ENCODE measurements at places on chromosomes 7 and 10.

DNA sequence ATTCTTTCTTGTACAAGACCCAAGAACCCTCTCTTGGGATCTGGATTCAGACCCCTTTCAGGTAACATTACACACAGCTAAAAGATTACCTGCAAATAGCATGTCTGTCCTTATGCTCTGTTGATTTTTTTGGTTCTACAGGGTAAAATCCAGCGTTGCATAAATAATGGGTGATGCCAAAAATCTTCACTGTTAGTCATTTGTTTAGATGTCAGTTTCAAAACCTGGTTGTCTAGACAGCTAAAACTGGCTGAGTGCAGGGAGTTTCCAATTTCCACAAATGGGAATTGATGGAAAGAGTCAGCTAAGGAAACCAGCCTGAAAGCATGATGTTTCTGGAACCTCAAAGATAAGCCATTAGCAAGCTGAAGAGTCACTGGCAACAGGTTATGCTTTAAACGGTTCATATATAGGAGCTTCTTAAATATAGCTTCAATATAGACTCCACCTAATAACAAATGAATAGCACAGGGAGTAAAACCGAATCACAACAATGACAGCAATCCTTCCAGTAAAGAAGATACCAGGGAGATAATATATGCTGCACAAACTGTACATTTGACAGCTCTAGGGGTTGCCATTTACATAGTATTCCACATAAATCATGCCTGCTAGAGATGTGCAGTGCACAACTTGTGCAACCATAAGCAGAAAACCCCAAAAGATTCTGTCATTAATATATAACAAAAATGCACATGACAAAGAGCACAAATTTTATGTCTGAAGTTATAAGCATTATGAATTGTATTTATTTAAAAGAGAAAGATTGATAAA lies 20.4 kb downstream of the CCDC71L start:
- DNase-seq, result no peak

GRCh38 chr10:628386-629045 lies 61.0 kb downstream of the DIP2C start:
- DNase-seq, result no peak

DNA sequence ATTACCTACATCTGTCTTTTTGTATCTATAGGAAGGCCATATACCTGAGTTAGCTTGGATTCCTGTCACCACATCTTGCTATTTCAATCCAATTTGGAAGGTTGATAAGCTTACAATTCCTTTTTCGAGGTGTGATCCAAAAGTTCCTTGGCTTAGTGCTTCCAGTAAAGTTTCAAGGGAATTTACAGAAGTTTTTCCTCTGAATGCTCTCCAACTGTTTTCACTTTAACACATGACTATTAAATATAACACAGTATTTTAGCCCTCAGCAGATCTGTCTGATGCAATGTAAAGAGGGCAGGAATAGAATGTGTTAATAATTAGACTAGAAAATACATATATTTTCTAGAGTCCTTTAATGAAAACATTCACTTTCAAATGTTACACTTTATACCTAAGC lies 171.4 kb downstream of the DKK1 start:
- DNase-seq, result no peak

DNA sequence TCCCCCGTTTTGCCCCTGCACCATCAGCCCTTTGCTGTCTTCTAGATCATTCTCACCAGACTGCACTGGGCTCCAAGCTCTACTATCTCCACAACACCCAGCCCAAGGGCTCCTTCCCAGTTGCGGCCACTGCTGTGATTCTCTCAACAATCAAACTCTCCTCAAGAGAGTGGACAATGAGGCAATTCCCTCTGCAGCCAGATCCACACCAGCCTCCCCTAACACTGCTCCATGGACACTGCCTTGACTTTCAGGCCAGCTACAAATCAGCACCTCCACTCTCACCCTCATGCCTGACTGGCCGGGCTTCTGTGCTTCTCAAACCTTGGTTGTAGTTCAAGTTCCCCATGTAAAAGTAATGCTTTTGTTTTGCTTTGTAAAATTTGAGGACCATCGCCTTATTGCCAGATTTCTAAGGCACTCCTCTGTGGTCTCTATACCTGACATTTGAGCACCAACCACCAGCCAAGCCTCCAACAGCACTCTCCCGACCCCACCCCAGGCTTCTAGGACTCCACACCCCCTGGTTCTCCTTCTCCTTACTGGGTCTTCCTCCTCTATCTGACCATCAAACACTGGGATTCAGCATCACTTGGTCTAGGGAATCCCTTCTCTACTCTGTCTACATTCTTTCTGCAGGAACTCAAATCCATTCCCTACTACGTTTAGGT lies 45.4 kb downstream of the PPIF start:
- no peak for DNase-seq

- no peak for DNase-seq
These were observed 328.4 kb upstream of the AOAH start for GRCh38 chr7:37052705-37053104.

DNA sequence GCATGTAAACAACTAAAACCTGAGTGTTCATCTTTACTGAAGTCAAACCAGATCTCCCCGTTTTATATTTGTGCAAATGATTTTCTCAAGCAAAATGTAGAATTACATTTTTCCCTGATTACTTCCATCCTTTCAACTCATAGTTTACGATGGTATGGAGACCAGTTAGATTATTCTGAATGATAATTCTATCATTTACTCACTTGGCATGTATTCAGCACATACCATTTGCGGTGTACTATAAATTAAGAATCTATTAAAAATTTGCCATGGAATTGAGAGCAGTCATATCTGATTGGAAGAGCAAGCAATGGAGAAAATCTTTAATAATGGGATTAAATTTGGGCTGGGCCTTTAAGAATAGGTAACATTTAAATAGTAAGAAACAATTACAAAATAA lies 22.4 kb downstream of the DNAJC1 start:
- no peak for DNase-seq

GRCh38 chr7:24440892-24441291 lies 132.4 kb upstream of the PALS2 start:
- no peak for DNase-seq

- no peak for DNase-seq
These were observed 20.3 kb upstream of the TIAL1 start for GRCh38 chr10:119616882-119617570.

DNA sequence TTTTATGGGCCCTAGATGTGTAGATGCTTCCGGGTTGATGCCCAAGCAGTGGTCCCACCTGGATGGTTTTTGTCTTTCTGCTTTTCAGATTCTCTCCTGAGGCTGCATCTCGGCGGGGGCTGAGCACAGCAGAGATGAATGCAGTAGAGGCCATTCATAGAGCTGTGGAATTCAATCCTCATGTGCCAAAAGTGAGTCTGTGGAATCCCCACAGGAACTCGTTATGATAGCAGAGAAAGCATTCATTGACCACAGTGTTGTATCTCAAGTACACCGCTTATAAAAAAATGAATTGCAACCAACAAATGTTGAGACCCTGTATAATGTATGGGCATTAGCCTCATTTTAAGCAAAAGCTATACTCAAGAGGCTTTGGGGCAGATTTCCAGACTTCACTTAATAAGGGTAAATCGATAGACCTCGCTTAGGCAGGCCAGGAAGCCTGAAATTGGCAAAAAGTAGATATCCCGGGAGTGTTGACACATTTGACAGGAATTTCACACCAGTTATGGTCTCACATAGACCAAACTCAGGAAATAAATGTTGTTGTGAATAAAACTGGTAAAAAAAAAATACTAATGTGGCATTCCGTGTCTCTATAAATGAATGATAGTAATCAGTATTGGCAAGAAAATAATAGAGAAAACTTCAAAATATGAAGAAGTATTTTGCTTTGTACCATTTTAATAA lies 132.0 kb downstream of the WNT2 start:
- no peak for DNase-seq

DNA sequence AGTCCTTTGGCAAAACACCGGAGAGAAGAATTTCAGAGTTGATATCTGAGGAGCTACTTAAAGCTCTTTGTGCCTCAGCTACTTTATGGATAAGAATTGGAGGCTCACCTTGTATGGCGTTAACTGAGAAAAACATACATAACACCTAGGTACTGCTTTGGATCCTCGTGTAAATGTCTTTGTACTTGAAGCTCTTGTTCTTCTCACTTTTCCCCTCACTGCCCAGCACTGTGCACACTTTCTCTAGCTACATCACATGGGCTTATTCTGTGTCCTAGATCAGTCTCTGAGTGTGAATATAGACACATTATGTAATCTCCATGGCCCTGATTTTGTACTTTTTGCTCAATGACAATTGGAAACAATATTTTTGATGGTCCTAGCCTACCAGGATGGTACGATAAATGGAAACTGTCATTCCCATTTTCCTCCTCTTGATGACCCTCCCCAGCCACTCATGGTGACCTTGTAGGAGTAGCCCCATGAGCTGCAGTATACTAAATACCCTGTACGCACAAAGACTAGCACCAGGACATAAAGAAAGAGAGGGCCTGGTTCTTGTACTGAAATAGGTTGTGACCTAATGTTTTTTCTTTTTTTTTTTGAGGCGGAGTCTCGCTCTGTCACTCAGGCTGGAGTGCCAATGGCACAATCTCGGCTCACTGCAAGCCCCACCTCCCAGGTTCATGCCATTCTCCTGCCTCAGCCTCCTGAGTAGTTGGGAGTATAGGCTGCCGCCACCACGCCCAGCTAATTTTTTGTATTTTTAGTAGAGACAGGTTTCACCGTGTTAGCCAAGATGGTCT lies 22.1 kb downstream of the STAMBPL1 start:
- no peak for DNase-seq

GRCh38 chr7:43119371-43120075 lies 7.1 kb downstream of the HECW1 start:
- no peak for DNase-seq

- DNase-seq, result no peak
These were observed 384.7 kb upstream of the NRP1 start for GRCh38 chr10:33719005-33719703.

GRCh38 chr7:26533217-26533616 lies 241.6 kb downstream of the SNX10 start:
- no peak for DNase-seq

GRCh38 chr7:25967278-25968204 lies 184.5 kb upstream of the NFE2L3 start:
- DNase-seq, result no peak

- no peak for DNase-seq
These were observed 41.2 kb upstream of the PHYHIPL start for GRCh38 chr10:59135275-59135674.

DNA sequence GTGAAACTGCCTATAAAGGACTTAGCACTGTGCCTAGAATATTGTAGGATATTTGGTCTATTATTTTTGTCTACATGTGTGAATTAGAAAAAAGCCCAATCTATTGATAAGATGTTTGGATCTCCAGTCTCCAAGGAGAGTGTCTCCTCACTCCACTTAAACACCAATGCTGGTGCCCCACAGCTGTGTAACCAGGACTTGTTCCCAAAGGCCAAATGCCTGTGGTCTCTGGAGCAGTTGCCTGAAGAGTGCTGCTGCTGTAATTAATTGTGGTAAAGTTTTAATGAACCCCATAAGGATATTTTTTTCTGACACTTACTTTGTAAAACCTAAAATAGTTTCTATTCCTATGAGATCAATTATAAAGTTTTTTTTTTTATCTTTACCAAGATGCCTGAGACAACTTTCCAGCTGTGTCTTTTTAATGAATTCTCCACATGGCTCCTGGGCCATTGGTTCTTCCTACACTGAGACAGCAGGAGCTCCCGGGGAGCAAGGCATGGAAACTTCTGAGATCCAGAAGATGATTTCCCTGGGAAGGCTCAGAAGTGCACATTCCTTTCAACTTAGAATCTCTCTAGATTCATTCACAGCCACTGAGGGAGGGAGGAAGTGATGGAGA lies 11.2 kb upstream of the OR2A5 start:
- no peak for DNase-seq

GRCh38 chr10:51257511-51258248 lies 183.4 kb downstream of the PRKG1 start:
- no peak for DNase-seq

GRCh38 chr7:120700796-120701195 lies 157.1 kb downstream of the TSPAN12 start:
- no peak for DNase-seq

DNA sequence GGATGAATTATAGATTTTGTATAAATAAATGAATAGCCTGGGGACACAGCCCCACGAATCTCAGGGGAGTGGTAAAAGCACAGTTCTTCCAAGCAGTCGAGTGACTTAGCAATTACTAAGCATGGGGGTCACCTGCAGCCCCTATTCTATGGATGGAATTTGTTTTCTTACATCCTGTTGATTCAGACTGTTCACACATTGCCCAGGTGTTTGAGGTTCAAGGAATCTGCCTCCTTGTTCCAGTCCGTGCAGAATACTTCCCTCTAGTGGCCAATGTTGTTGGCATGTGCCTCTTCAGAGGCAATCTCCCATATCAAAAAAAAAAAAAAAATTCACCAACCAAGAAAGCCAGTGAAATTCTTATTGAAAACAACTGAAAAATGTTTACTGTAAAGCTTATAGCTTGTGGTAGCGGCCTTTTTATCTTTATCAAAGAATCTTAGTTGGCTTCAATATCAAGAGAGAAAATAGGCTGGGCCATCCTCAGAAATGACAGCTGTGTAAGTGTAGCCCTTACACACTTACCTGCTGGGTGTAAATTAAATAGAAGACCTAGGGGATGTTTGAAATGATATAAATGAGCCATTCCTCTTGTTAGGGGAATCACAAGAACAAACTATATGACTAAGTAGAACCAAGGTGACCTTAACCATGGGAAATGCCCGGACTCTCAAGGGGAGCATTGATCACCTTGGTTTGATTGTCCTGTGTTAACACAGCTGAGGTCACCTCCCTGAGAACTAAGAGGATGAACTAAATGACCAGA lies 7.8 kb downstream of the LIPM start:
- no peak for DNase-seq

- DNase-seq, result no peak
These were observed 40.6 kb downstream of the GHRHR start for GRCh38 chr7:31004393-31004792.

GRCh38 chr10:103681617-103682399 lies 173.6 kb downstream of the SH3PXD2A start:
- no peak for DNase-seq

DNA sequence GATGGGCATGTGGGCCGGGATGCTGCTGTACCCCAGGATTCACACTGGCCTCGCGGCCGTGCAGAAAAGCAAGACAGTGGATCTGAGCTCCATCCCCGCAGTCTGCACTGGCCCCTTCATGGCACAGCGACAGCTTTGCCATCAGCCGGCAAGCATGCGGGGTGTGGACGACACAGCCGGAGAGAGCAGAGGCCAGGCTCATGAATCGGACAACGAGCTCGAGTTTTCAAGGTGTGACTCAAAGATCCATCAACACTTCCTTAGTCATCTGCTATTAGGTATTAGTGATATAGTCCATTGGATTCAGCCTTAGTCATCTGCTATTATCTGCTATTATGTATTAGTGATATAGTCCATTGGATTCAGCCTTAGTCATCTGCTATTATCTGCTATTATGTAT lies 254.7 kb downstream of the KLF6 start:
- DNase-seq, result no peak

- DNase-seq, result no peak
These were observed 334.5 kb downstream of the SORCS1 start for GRCh38 chr10:106830006-106830405.

- no peak for DNase-seq
These were observed 2.3 kb downstream of the ZC3HC1 start for GRCh38 chr7:130048906-130049305.

- DNase-seq, result peak; percentile 0
These were observed 31.0 kb downstream of the PPIF start for GRCh38 chr10:79378383-79378646.

Data from activated naive CD4-positive, alpha-beta T cell treated with anti-CD3 and anti-CD28 coated beads, Interleukin-2, amount 50 U/mL, for 72 hours (primary cell).